Stimulated activated CD4-positive, alpha-beta T cell treated with anti-CD3 and anti-CD28 coated beads, TNF-alpha, amount 100 ng/mL, for 24 hours (primary cell): ENCODE measurements at places on chromosomes 11 and 22.

DNA sequence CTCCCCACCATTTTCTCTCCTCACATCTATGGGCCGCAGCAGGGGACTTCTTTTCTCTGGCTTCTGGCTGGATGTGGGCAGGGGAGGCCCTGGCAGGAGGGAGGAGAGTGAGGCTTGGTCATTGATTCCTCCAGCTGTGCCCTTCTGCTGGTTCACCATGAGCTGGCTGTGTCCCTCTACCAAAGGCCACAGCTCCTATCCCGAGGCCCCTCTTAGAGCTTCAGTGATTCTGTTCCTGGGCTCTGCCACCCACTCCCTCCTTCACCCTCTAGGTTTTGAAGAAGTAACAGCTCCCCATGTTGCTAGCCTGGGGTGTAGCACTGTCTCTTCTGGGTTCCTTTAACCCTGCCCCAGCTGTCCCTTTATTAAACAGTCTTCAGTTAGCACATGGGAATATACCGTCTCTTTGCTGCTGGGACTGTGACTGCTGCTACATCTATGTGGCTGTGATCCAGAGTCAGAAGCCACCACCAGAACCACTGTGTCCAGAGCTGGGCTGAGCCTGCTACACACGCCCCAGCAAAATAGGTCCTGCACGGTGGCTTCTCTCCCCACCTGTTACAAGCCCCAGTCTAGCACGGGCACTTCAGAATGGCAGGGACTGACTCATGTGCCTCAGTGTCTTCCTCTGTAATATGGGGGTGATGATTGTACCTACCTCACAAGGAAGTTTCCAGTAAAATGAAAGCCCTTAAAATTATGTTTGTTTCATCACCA, 578 bp upstream of the PARVG start:
- DNase-seq, result no peak

DNA sequence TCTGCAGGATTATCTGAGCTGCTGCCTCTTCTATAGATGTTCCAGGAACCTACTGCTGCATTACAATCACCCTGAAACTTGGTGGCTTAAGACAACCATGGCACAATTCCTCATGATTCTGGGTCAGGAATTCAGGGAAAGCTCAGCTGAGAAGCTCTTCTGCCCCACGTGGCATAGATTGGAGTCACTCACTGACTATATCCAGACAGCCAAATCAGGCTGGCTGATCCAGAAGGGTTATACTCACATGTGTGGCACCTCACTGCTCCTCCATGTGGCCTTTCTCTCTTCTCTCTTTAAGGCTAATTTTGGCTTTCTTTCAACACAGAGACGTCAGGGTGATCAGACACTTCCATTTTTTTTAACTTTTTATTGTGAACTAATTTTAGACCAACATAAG, 125.5 kb downstream of the BBOX1 start:
- DNase-seq, result no peak

- no peak for DNase-seq
These were observed 56.0 kb downstream of the COMMD9 start for GRCh38 chr11:36233204-36233603.

DNA sequence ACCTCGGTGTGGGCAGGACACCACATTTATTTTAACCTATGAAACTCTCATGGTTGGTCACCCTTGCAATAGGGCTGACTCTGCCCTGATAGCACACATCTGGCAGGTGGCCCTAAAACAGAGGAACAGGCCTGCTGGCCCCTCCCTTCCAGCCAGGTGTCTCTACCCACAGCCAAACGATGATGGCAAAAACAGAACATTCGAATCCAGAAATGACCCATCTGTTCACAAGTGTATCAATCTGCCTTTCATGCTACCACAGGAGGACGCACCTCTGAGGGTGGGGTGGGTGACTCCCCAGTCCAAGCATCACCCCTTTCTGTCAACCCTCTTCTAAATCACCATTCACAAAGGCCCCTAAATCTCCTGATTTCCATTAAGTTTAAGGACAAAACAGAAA, 118.1 kb downstream of the ETS1 start:
- DNase-seq, result no peak

DNA sequence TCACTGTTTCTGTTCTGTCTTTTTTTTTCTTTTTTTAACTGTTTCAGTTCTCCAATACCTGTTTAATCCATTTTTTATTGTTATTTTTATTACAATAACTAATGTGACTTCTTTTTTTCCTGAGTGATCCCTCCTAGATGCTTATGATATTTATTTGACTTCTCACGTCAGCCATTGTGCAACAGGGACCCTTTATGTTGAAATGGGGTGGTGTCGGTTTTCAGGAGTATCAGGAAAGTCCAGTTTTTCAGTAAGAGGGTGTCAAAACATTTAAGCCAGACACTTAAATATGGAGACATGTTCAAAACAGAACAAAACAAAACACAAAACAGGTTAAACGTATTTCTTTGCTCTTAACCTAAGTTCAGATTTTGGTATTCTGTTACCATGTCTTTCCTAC, 418.8 kb downstream of the DYNC2H1 start:
- DNase-seq, result no peak

GRCh38 chr22:38927033-38927781, 30.2 kb upstream of the APOBEC3A start:
- peak; percentile 58 for DNase-seq

- DNase-seq, result no peak
These were observed 10.1 kb upstream of the MRPL23 start for GRCh38 chr11:1936781-1937615.

DNA sequence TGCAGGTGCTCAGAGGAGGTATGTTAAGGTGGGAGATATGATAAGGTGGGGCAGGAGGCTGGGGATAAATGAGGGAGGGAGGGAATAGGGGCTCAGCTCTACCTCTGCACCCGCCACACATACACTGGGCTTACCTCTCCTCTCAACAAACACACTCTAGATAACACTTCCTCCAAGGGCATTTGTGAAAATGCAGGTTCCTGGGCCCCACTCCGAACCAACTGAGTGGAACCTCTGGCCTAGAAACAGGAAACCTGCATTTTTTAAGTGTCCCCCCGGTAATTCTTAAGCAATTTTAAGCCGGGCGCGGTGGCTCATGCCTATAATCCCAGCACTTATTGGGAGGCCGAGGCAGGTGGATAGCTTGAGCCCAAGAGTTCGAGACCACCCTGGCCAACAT, 46.5 kb upstream of the CD5 start:
- no peak for DNase-seq

GRCh38 chr11:47797633-47798032, 30.5 kb upstream of the FNBP4 start:
- DNase-seq, result peak; percentile 6

DNA sequence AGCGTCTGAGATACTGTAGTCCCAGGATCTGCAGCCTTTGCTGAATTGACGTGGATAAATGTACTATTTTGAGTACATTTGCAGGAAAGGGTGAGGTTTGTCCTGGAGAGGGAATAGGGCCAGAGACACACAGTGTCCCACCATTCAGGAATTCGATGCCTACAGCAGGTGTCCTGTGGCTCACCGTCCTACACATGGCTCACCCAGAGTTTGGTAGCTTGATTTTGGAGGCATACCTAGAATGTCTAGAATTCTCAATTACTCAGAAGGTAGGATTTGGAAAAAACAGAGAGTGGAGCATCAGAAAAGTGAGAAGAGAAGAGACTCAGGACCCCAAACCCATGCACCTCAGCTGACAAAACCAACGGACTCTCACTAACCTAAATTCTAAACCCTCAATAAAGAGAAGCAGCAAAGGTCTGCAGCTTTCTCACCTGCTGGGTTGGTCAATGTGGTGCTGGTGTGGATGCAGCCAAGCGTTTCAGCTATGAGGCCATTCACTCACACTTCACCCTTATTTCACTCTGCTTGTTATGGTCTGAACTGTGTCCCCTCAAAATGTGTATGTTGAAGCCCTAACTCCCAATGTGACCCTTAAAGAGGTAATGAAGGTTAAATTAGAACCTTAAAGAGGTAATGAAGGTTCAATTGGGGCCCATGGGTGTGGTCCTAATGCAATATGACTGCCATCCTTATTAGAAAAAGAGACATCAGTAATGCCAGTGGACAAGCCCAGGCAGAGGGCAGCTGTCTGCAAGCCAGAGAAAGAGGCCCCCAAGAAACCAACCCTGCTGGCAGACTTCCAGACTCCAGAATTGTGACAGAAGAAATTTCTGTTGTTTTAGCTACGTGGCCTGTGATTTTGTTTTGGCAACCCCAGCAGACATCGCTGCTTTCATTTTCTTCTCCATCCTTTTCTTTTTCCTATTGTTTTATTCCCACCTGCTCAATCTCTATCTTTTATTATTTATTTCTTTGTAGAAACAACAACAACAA, 187.8 kb downstream of the SNX19 start:
- DNase-seq, result no peak

- DNase-seq, result no peak
These were observed 27.7 kb downstream of the OR6Q1 start for GRCh38 chr11:58058276-58059006.

- DNase-seq, result no peak
These were observed 697.7 kb downstream of the TBC1D22A start for GRCh38 chr22:47460176-47460575.

DNA sequence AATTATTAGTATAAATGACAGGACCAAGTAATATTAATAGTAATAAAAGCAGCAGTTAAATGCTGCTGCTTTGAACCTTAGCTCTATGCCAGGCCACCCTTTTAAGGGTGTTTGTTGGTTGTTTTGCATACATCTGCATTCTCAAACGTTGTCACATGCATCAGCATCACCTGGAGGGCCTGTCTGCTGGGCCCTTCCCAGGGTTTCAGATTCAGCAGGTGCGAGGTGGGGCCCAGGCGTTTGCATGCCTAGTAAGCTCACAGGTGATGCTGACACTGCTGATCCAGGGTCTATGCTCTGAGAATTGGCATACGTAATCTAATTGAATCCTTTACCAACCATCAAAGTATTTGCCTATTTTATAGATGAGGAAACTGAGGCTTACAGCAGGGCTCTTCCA, 246.5 kb downstream of the CADM1 start:
- no peak for DNase-seq

DNA sequence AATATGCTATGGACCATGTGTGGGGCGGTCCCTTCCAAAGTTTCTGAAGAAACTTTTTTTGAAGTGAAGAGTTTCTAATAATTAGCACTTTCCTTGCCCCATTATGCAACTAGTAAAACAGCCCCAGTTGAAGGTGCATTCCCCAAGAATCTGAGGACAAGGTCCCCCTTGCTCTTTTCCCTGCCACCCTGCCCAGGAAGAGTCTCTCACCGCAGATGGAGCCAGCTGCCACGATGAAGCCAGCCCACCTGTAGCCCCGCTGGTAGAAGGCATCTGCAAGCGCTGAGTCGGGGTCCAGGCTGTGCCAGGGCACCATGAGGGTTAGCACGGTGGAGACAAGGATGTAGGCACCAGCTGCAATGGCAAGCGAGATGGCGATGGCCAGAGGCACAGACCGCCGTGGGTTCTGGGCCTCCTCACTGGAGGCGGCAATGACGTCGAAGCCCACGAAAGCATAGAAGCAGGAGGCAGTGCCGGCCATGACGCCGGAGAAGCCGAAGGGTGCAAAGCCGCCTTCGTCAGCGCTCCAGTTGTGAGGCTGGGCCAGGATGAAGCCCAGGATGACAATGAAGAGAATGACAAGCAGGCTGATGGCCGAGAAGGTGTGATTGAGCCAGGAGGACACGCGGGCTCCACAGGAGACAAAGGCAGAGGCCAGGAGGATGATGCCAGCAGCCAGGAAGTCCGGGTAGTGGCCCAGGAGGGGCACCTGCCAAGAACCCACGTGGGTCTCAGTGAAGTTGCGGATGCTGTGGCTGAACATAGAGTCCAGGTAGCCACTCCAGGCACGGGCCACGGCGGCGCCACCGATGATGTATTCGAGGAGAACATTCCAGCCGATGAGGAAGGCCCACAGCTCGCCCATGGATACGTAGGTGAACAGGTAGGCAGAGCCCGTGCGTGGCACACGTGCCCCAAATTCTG, 1.5 kb downstream of the SLC7A4 start:
- no peak for DNase-seq

DNA sequence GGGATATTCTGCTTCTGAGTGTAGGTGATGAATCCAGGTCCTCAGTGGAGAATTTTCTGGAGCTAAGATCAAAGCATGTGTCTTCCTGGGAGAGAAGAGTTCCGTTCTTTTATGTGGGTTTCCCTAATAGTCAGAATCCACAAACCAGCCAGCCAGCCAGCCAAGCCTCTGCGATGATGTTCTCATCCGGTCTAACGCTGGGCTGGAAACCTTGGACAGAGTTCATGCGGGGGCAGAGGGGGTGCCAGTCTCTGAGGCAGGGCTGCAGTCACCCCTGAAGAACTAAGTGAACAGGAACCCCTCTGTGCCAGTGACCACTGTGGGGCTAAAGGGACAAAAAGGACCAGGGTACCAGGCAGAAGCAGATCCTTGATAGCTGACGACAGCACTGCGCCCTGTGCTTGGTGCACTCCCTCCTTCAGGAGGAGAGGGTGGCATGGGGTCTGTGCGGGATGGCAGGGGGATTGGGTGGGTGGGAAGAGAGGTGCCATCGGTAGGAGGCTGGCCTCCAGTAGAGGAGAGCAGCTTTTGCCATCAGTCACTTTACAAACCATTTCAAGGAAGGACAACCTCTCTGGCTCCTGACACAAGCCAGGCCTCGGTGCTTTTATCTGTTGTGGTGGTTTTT, 27.1 kb downstream of the ADAMTS15 start:
- DNase-seq, result no peak

DNA sequence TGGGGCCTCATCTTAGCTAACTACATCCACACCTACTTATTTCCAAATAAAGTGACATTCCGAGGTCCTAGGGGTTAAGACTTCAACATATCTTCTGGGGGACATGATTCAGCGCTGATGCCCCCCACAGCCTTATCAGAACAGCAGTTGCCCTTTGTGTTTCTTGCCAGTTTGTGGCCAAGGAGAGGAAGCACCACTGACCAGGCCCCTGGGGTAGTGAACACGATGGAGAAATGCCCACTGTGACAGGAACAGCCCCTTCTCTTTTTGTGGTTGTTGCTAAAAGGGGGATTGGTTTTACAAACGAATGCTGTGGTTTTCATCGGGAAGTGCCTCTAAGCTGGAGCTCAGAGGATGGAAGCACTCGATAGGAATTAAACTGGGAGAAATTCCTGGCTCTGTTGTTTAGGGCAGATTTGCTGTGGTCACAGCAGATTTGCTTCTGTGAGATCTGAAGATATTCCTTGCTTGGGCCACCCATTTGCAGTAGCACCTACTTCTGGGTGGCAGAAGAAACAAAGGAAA, 88.8 kb downstream of the ABTB2 start:
- no peak for DNase-seq

- DNase-seq, result no peak
These were observed 14.7 kb upstream of the TRMU start for GRCh38 chr22:46320716-46321386.

GRCh38 chr11:61914471-61915171, 2.7 kb downstream of the RAB3IL1 start:
- no peak for DNase-seq

GRCh38 chr22:46801331-46801811, 38.9 kb downstream of the TBC1D22A start:
- no peak for DNase-seq

GRCh38 chr11:116427903-116428637, 344.7 kb downstream of the BUD13 start:
- DNase-seq, result no peak

GRCh38 chr22:22927196-22927887, 39.7 kb downstream of the IGLL5 start:
- DNase-seq, result no peak

DNA sequence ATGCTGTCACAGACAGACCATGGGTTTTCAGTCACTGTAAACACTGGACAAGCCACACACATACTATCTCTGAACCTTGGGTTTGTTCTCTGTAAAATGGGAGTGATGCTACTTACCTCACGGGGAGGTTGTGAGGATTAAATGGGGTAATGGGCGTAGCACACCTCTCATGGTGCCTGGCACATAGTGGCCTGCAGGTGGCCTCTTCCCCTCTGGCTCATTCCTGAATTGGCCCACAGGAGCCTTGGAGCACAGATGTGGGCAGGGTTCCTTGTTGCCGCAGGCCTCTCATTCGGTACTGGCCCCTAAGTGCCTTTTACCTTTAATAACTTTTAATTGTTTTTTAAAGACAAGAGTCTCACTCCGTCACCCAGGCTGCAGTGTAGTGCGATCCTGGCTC, 11.7 kb downstream of the MICAL2 start:
- no peak for DNase-seq
